Amniotic stem cell (primary cell): ENCODE measurements at places on chromosomes 12 and 14.

DNA sequence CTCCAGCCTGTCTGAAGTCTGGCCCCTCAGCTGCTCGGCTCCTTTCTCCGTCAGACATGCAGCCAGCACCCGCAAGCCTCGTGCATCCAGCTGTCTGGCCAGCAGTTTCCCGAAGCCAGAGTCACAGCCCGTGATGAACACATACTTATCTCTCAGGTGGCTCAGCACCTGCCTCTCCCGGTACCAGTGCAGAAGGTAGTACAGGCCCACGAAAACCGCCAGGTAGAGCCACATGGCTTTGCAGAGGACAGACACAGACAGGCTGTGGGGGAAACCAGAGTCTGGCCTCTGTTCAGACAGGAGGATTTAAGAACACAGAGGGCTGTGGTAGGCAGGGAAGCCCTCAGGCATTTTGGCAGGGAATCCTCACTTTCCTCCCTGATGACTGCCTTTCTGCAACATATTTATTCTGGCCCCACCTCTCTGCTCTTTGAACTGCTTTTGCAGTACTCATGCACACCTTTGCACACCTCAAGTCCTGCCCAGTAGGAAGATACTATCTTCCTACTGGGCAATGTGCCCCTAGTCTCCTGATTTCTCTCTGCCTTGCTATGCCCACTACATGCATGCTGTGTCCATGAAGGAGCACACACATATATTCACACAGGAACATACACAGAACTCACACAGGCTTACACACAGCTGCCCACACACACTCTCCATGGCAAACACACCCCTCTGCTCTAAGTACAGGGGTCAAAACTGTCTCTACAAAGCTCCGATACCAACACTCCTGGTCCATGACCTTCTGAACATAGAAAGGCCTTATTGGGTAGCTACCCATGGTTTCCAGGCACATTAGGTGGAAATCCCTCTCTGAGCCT, at the start of gene RDH16:
Gene RDH16 (minus strand): TSS at position 380 of the 824 bp plus-strand sequence. CDS start 146 bp downstream, at position 234.
- no peak for DNase-seq

- no peak for DNase-seq
These were observed 566.6 kb downstream of the RPS29 start for GRCh38 chr14:49019467-49020115.

DNA sequence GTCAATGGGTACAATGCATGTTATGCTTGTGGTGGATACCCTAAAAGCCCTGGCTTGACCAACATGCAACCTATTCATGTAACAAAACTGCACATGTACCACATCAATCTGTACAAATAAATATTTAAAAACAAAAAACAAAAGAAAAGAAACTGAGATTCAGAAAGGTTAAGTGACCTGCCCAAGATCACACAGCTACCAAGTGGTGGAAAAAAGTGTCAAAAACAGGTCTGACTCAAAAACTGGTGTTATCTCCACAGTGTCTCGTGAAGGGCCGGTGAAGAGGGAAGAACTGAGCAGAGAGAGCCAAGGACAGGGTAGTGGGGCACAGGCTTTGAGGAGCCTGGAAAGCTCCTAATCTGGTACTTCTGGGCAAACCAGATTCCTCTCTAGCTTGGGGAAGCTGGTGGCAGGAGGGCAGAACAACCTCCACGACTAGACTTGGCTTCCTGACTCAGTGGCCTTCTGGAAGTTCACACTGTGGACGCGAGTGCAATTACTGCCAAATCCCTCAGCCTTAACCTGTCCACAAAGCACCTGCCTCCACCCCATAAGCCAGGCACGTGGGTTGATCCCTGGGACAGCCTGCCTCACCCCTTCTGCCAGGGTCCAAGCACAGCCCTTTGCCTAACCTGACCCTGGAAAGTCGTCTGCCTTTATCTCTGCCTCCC, 15.6 kb downstream of the ZBTB39 start:
- no peak for DNase-seq

- no peak for DNase-seq
These were observed 13.9 kb upstream of the LRTM2 start for GRCh38 chr12:1806301-1807086.

GRCh38 chr12:25816637-25817036, 141.8 kb upstream of the RASSF8 start:
- DNase-seq, result no peak

GRCh38 chr12:96303653-96304052, 96.6 kb downstream of the CDK17 start:
- DNase-seq, result no peak

- no peak for DNase-seq
These were observed 345.9 kb downstream of the DPF3 start for GRCh38 chr14:72547999-72548398.

- DNase-seq, result no peak
These were observed 1.8 kb downstream of the KERA start for GRCh38 chr12:91055976-91056375.

GRCh38 chr14:61179796-61180398, 101.2 kb downstream of the TMEM30B start:
- DNase-seq, result no peak

GRCh38 chr12:107309020-107309419, 215.7 kb upstream of the CRY1 start:
- DNase-seq, result no peak

- no peak for DNase-seq
These were observed 2.7 kb downstream of the SDR9C7 start for GRCh38 chr12:56931474-56931978.
